ENCODE measurements at places on chromosomes 1 and 21.

- no peak for DNase-seq
Observed at GRCh38 chr1:208431721-208432120, 187.5 kb upstream of the PLXNA2 start.

DNA sequence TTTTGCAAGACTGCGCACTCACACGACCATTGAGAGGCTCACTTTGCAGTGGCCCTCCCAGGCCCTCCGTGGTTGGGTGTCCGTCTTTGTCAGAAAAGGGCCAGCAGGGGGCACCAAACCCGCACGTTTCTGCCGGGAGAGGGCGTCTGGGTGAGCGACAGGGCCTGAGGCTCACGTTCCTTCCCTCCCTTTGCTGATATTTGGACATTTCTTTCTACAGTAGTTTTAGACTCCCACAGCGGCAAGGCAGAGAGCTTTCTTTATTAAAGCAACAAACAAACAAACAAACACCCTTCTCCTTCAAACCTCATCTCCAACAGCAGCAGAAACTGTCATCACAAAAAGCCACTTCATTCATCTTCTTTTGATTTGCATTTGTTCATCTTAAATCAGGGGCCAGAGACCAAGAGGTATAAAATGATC, 79.2 kb upstream of the WDR26 start:
- DNase-seq: peak; percentile 26

- DNase-seq: no peak
Observed at GRCh38 chr1:37718901-37719571, 26.7 kb downstream of the CDCA8 start.

DNA sequence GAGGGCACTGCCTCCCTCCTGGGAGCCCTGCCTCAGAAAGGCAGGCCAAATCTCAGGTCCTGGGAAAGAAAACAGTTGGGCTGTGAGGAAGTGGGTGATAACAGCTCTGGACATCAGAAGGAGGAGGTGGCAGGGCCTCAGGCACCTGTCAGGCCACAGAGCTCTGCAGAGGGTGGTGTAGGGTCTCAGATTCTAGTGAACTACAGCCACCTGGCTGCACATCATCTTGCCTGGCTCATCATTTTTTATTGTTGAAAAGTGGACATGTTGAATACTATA, 15.3 kb upstream of the ZNF678 start:
- no peak for DNase-seq

- DNase-seq: no peak
Observed at GRCh38 chr1:224170343-224170742, 12.7 kb upstream of the DEGS1 start.

DNA sequence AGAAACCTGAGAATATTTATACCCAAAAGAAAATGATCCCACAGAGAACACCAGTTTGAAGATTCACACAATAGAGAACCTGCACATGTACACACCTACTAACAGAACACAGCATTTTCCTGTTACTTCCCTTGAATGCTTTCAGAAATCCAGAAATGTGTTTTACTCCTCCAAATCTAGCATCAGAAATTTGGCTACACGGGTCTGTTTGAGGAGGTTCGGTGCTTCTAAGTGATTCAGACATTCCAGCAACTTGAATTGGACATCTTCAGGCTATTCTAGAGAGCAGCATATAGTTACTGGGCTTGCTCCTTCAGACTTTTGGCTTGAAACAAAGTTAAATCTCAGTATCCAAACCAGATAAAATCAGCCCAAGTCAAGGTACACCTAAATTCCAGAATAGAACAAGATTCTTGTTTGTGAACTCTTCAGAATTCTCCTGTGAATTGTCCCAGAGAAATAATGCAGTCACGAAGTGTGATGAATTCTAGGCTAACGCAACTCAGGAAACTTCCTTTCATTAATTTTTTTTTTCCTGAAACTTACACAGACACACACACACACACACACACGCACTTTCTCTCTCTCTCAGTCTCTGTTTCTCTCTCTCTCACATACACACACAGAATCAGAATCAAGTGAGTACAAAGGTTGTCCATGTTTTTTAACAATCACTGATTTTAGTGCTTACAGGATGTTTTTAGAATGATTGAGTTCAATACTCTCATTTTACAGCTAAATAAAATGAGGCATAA, 278.4 kb upstream of the SNX7 start:
- no peak for DNase-seq

DNA sequence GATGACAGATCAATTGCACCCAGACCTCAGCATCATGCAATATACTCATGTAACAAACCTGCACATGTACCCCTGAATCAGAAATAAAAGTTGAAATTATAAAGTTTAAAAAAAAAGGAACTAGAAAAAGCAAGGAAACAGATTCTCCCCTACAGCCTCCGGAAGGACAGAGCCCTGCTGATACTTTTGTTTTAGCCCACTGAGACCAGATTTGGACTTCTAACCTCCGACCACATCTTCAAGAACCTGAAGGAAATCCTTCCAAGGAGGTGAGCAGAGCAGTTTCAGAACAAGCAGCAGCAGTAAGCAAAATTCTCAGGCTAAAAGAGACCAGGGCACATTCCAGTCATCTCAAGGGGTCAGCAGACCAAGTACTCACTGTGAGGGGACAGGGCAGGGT, 54.5 kb downstream of the TM2D1 start:
- DNase-seq: no peak

DNA sequence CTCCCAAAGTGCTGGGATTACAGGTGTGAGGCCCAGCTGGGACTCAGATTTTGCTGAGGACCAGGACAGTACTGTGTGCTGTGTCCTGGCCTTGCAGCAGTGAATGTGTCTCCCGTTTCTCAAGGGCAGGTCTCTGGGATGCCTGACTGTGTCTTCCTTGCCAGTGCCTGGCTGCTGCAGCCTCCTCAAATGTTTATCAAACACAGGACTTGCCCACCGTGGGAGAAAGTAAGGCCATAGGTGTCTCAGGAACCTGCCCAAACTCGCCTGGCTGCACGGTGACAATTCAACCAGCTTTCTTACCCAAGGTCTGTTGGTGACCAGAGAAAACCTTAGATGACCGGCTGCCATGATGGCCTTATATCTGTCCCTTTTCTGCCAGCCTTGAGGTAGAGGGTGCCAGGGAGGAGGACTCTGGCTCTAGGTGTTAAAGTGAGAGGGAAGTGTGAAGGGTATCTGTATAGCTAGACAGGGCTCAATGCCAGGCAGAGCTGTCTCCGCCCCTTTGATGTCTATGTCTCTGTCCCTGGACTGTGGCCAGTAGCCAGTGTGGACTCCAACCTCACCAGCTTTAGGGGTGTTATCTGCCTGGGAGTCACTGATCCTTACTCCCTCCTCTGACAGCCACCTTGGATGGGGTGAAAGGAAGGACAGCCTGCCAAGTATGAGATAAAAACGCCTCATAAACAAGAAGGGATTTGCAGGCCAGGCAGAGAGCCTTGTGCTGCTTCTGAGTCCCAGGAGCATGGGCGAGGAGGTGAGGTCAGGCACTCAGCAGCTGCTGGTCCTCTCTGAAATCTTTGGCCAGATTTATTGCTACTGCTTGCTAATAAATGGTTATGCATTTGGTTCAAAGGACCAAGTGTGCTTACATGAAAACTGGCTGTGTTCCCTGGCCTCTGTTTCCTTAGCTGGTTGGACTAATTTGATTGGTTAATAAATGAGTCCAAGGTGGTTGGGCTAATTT, 22.3 kb downstream of the IL6R start:
- DNase-seq: no peak

DNA sequence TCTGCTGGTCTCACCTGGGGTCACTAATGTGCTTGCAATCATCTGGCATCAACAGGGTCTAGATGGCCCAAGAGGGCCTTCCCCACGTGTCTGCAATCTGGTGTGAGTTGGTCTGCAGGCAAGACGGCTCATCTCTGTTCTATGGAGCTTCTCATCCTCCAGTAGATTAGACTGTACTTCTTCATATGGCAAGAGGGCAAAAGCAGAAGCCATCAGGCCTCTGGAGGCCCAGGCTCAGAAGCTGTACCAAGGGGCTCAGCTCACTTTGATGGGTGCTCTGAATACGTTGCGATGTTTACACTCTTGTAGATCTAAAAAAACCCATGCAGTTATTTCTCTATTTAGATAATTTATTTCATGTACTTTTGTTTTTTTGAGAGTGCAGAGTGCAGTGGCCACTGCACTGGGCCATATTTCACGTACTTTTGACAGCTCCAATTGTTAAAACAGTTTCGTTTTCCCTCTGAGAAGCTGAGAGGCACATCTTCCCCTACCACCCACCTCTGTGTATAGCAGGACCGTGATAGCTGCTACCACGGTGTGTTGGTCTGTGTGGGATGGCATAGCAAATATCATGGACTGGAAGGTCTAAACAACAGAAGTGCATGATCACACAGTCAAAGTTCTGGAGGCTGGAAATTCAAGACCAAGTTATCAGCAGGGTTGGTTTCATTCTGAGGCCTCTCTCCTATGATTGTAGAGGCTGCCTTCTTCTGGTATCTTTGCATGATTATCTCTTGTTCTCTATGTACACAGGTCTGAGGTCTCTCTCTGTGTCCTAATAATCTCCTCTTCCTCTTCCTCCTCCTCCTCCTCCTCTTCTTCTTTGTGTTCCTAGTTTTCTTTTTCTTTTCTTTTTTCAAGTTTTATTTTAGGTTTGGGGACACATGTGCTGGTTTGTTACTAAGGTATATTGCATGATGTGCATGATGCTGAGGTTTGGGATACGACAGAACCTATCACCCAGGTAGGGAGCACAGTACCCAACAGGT, 17.0 kb downstream of the CITED4 start:
- no peak for DNase-seq

GRCh38 chr1:161954050-161954449, 69.6 kb downstream of the OLFML2B start:
- DNase-seq: no peak

- DNase-seq: no peak
Observed at GRCh38 chr1:95954585-95954984, 720.6 kb downstream of the RWDD3 start.

DNA sequence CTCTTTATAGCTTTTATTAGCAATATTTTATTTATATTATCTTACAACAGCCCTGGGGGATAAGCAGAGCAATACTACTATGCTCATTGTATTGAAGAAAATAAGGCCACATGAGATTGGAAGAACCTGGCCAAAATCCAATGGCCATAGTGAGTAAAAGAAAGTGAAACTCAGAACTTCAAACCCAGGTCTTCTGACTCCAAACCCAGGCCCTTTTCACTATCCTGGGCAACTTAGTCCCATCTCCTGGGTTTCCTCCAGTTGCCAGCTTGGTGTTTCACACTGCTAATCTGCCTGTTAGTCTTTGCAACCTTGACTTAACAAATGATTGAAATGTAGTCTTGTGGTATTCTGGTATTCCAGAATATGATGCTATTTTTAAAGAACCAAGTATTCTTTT, 22.4 kb upstream of the EXO1 start:
- no peak for DNase-seq

Data from NCI-H1417 treated with DMSO at 0.1 percent for 48 hours (cell line).